ENCODE measurements at places on chromosomes 1 and 21.
A peak's percentile ranks its signal among the peaks of the same experiment; 100 is the strongest.

DNA sequence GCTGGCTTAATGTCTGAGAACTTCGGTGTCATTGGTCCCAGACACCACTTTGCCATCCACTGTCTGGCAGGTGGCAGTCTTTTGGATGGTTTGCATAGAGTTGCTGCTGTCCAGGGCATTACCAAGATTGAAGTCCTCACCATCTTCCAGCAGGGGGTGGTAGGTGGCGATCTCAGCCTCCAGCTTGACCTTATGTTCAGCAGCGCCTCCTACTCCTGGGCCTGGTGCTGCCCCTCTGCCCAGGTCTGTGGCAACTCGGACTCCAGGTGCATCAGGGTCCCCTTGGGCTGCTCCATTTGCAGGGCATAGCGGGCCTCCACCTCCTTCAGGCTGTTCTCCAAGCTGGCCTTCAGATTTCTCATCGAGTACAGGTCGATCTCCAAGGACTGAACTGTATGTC lies 573.3 kb upstream of the NCAM2 start:
- DNase-seq: no peak

DNA sequence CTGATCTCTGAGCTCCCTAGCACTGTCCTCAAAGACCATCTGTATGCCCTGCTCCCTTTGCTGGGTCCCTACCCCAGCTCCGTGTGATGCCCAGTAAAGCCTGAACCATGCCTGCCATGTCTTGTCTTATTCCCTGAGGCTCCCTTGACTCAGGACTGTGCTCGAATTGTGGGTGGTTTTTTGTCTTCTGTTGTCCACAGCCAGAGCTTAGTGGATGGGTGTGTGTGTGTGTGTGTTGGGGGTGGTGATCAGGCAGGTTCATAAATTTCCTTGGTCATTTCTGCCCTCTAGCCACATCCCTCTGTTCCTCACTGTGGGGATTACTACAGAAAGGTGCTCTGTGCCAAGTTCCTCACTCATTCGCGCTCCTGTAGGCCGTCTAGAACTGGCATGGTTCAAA lies 5.7 kb downstream of the GSTM5 start:
- DNase-seq: no peak

DNA sequence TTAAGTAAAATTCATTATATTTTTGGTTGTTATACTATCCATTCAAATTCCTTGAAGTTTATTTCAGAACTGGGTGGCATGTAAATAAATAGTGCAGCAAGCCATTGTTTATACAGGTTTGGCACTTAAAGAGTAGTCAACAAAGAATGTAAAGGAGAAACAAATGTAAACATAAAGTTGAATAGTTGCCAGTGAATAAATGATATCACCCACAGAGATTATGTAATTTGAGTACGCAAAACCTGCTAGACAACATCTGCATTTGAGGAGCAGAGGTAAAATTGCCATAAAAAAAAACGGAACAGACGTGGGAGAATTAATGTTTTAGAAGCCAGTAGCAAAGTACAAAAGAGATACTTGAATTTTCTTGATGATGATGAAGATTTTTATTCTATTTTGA lies 111.6 kb downstream of the ADGRL2 start:
- no peak for DNase-seq

DNA sequence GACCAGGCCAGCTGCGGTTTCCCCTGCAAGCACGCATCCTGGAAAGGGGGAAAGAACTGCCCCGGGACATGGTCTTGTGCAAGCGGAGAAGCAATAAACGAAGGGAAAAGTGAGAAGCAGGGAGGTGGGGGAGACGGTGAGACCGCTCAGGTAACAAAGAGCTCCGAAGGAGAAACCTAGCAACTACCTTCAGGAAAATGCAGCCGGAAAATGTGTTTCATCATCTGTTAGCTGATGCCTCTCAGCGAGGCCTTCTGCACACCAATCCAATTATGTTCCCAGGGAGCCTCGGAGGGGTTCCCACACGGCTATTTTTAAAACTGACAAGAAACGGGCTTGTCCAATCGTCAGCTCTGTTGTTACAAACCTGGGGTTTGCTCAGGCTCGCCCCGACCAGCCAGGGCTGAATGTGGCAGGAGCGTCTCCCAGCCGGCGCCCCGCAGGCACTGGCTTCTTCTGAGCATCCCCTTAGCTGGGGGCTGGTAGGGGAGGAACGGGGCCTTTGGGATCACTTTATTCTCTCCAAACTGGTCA lies 3.4 kb downstream of the RIPK4 start:
- DNase-seq: no peak

- DNase-seq: no peak
Observed at GRCh38 chr1:39269791-39270342, 65.4 kb downstream of the MACF1 start.

GRCh38 chr1:185440877-185441276 lies 123.8 kb upstream of the IVNS1ABP start:
- no peak for DNase-seq

DNA sequence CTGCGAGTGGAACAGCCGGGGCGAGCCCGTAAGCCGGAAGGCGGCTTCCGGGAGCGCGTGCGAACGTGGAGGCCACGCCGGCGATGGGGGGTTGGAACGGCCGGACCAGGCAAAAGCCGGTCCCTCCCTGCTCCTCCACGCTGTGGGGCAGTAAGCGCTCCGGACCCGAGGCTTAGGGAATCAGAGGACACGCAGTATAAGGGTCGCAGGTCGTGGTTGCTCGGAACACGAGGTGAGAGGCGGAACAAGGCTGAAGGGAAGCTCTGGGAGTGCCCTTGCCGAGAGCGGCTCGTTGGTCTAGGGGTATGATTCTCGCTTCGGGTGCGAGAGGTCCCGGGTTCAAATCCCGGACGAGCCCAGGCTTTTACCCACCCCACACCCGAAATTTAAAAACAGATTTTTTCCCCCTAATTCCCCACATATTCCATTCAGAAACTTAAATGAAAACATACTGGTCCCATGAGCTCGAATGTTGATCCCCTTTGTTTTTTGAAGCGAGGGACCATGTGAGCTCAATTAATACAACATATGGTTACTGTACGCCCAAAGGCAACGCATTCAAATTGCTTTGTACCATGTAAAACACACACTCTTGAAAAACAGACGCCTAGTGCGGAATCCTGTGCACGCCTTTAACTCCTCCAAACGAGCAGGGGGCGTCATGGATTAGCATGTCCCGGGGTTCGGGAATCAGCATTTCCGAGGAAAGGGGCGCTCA lies 7.2 kb upstream of the MPZL1 start:
- DNase-seq: peak; percentile 90

DNA sequence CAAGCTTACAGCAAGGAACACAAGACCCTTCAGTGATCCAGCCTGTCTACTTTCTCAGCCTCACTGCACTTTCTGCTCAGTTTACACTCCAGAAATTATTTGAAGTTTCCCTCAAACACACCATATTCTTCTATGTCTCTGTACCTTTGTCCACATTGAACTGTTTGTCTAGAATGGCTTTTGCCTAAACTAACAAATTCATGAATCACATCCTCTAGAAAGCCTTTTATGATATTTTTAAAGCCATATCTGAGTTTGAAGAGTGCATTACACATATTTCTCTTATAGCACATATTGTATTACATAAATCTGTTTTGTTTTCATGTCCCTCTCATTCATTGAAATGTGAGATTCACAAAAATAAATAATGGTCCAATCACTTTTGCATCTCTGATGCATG lies 446.0 kb upstream of the ZRANB2 start:
- DNase-seq: no peak

DNA sequence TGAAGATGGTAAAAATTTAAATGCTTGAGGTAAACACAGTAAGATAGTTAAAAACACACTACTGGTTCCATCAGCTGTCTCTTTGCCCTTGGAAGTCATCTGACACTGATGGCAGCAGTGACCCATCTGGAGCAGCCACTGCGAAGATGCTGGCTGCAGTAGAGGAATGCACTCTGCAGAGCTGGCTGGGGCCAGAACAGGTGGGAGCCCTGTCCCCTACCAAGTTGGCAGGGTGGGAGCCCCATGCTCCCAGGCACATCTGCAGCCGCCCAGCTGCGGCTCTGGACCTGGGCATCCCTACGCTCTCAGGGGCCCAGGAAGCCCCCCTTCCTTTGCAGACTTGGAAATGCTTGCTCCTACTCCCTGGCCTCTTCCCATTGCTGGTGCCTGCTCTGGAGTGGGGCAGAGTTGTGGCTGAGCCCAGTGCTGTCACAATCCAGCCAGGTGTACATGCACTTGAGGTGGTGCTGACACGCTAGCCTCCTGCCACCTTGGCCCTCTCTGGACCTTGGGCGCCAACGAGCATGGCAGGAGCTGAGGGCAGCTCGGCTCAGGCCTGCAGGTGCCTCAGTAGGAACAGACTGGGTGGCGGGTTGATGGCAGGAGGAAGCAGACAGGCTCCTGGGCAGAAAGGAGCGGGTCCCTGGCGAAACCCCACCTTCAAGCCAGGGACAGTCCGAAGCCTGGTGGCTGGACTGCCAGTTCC lies 227.0 kb downstream of the FGGY start:
- no peak for DNase-seq

DNA sequence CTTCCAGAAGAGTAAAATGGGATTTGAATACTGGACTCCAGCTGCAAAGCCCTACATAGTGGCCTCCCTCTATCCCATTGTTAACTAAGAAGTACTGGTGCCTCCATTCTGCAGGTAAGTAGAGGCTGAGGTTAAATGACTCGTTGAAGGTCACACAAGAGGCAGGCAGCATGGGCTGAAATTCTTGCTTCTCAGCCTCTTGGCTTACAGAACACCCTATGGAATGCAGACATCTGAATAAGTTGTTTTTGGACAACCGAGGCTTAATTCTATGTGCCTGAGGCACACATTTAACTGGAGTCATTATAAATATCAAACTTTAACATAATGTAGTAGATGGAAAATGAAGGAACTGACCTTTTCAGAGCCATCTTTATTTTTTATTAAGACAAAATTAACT lies 5.7 kb downstream of the DNAJC11 start:
- DNase-seq: no peak

DNA sequence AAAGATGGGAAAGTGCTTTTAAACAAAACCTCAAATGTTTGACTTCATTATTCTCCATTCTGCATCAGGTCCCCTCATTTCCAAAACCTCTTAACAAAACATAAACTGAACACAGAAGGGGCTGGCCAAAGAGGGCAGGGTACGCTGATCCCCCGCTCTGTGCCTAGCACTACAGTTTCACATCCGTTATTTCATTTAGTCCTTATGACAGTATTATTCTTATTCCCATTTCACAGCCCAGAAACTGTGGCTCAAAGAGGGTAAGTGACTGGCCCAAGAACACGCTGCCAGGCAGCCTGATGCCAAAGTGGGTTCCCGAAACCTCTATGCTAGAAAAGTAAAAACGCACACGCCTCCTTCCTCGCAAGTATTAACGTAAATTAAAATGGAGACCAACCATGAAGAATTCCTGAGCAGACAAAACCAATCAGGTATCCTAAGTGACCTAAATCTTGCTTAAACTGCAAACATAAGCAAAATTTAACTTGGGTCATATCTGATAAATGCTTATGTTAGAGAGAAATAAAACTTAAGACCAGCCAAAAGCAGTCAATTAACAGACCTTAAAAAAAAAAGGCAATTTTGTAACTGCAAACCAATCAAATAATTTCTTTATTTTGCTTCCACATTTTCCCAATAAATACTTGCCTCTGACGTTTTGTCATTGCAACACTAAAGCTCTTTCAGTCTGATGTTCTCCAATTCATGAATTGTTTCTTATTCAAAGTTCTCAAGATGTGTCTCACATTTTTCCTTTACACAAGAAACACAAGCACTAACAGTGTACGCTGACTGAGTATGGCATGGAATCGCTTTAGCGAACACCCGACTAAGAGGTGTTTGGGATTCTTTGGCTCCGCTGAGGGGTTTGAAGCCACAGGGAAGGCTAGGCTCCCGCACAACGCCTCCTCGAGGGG lies 653 bp downstream of the CASP9 start:
- no peak for DNase-seq

DNA sequence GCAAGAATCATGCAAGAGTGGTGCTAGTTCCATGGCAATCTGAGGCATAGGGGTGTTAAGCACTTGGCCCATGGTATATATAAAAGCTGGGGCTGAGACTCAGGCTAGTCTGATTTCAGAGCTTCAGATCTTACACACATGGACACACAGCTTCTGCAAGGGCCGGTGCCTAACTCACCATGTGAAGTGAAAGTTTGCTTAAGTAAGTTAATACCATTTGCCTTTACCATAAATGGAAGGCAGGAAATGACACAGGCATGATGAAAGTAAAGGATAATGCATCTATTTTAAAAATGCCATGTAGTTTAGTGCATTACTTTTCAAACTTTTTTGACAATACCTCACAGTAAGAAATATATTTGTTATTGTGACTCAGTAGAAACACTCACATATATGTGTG lies 122.6 kb downstream of the KCNJ6 start:
- DNase-seq: peak; percentile 40

DNA sequence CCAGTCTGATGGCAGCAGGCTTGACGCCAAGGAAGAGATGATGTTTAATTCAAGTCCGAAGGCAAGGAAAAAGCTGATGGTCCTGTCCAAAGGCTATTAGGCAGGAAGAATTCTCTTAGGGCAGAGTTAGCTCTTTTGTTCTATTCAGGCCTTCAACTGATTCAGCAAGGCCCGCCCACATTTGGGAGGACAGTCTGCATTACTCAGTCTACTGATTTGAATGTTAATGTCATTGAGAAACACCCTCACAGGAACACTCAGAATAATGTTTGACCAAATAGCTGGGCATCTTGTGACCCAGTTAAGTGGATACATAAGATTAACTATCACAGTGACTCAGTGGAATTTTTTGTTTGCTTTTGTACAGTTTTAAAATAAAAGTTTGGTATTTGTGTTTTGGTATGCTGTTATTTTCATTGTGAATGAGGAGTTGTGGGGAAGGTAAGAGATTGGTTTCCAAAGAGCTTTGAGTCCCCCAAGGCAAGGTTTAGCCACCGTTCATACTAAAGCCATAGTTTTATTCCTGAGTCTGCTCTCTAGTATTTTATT lies 1.7 kb upstream of the ZNF691 start:
- DNase-seq: peak; percentile 8

GRCh38 chr1:117036018-117036461 lies 24.1 kb upstream of the TTF2 start:
- DNase-seq: no peak

DNA sequence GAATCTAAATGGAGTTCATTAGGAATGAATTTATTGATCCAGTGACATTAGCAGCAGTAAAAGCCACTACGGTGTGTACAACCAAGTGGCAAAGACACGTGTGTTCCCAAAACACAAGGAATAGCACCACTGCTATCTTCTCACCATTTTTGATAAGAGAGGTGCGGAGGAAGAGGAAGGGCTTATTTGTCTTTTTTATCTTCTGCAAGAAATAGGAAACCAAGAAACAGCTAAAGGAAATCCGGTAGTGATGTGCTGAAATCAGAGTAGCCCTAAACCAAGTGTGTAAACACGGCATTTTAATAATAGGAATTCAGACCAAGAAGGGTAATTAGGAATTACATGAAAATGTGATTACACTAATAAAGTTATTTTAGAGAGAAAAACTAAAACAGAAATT lies 9.1 kb upstream of the SCYL3 start:
- no peak for DNase-seq

- no peak for DNase-seq
Observed at GRCh38 chr1:31183126-31183525, 56.6 kb downstream of the NKAIN1 start.

GRCh38 chr1:9589144-9589718 lies 520 bp downstream of the TMEM201 start:
- DNase-seq: peak; percentile 42

Data from Daoy (cell line).